ENCODE measurements at places on chromosomes 6 and 20.

GRCh38 chr6:37705239-37706051 is 7.8 kb upstream of the MDGA1 start:
- DNase-seq, result peak; percentile 62

GRCh38 chr20:37544386-37544785 is 16.7 kb upstream of the BLCAP start:
- DNase-seq, result no peak

DNA sequence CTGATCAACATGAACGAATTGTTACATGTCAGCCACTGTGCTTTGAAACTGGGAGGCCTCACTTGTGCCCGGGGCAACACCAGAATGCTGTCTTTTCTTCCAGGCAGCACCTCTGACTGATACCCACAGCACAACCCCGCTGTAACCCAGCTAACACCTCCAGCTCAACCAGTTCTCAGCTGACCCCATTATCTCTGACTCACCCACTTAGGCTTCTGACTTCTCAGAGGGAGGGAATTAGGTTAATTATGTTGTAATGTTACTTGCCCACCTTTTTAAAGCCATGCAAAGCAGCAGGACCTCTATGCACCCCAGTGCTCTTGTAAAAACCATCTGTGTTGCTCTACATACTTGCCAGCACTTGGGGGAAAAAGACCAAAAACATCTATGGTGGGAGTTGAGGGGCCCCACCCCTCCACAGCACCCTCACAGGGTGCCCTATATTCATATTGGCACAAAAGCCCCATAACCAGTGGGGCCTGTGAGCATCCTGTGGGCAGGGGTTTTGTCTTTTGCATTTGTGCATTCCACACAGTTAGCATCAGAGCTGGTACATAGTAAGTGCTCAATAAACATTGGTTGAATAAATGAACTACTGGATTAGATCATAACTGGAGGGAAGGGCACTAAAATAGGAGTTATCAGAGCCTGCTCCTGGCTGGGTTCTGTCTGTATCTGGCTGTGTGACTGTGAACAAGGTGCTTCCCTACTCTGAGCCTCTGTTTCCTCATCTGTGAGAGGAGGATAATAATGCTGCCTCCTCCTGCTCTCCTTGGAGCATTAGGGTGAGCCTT is 22.3 kb downstream of the BNIP5 start:
- DNase-seq, result no peak

GRCh38 chr6:52305411-52305810 is 20.9 kb upstream of the MCM3 start:
- no peak for DNase-seq

GRCh38 chr20:32139947-32140346 is 30.4 kb downstream of the TM9SF4 start:
- no peak for DNase-seq

DNA sequence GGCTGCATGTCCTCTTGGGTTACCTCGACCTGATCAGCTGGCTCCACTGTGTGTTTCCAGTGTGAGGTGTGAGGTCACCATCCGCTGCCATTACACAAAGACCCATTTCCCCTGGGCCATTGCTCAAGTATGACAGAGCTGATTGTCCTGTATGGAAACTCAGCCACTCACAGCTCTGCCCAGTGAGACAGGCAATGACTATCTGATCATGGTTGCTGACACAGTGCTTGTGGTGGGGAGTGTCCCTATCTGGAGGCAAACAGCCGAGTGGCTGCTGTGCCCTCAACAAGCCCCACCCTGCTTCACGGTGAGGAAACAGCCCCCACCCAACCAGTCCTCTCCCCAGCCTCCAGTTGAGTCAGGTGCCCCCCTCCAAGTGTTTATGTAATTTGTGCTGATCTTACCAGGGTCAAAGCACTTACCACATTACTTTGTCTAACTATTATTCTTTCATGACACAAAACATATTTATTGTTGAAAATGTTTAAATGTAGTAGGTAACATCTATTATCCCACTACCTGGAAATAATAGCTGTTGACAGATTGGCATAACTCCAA is 11.7 kb upstream of the MAPK13 start:
- DNase-seq, result no peak

- no peak for DNase-seq
Observed at GRCh38 chr6:137202078-137202477, 17.1 kb downstream of the IFNGR1 start.

- peak; percentile 66 for DNase-seq
Observed at GRCh38 chr20:34538671-34539123, 19.8 kb upstream of the MAP1LC3A start.

GRCh38 chr20:50198716-50199115 is 8.1 kb downstream of the CEBPB start:
- no peak for DNase-seq

DNA sequence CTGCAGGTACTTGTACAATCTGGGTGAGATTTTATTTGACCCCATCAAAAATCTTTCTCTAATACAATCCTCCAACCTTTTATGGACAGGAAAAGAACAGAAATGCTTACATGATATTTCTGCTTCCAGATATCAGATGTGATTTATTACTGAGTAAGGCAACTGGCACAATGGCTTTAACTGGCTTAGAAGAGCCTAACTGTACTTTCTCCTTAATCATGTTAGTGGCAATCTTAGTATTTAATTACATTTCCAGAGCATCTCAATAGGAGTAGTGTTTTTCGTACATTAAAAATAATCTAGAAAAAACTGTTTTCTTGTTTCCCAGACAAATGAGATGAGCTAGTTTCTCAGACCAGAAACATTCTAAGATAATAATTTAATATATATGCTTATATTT is 251.6 kb downstream of the KCNQ5 start:
- no peak for DNase-seq

GRCh38 chr20:4127344-4127743 is 112.0 kb upstream of the RNF24 start:
- DNase-seq, result no peak

GRCh38 chr20:58884966-58885365 is 32.5 kb downstream of the GNAS start:
- no peak for DNase-seq

DNA sequence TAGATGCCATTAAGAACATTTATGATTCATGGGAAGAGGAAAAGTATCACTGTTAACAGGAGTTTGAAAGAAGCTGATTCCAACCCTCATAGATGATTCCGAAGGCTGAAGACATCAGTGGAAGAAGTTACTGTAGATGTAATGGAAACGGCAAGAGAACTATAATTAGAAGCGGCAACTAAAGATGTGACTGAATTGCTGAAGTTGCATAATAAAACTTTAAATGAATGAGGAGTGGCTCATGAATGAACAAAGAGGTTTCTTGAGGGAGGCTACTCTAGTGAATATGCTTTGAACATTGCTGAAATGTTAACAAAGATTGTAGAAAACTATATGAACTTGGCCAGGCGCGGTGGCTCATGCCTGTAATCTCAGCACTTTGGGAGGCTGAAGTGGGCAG is 84.1 kb downstream of the PHIP start:
- DNase-seq, result no peak

DNA sequence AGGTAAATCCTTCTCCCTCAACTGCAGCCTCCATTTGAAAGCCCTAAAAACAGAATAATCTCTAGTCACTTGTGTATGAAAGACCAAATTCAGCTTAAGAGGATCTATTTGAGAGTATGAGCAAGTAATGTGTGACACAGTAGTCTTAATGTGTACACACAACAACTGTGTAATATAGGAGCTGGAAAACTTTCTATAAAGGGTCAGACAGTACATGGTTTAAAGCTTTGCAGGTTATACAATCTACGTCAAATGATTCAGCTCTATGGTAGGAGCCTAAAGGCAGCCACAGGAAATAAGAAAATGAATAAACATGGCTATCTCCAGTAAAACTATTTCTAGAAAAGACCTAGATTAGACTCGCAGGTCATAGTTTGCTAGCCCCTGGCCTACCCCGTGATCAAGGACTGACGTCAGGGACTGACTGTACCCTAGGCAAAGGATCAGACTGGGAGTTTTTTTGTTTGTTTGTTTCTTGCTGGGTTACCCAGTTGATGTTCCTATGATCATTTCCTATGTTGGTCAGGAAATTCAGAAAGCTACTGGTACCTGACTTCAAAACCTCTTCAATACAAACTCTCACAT is 39.7 kb downstream of the BTBD9 start:
- DNase-seq, result no peak

DNA sequence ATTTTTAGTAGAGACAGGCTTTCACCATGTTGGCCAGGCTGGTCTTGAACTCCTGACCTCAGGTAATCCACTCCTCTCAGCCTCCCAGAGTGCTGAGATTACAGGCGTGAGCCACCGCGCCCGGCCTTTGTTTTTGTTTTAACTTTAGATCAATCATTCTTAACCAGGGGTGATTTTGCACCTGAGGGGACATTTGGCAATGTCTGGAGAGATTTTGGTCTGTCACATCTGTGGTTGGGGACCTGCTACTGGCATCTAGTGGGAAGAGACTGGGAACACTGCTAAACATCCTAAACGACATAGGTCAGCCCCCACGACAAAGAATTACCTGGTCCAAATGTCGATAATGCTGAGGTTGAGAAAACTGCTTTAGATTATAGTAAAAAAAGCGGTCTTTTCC is 82.3 kb downstream of the C6orf52 start:
- no peak for DNase-seq

- no peak for DNase-seq
Observed at GRCh38 chr6:105034470-105034869, 77.6 kb downstream of the LIN28B start.

DNA sequence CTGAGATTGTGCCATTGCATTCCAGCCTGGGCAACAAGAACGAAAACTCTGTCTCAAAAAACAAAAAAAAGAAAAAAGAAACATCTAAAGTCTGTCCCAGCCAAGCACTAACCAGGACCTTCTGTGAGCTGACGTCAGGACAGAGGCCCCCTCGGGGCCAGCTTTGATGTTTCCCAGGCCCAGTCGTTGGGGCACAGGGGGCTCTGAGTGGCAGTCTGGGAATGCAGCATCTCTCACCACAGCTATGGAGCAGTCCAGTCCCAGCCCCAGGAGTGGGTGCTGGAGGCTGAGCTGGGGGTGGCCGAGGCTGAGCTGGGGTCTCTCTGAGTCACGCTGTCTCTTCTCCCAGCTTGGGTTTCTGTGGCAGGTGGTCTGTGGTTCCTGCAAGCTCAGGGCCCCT is 46.0 kb upstream of the SRF start:
- peak; percentile 45 for DNase-seq

GRCh38 chr6:91487696-91488392 is 901.0 kb upstream of the MAP3K7 start:
- no peak for DNase-seq

DNA sequence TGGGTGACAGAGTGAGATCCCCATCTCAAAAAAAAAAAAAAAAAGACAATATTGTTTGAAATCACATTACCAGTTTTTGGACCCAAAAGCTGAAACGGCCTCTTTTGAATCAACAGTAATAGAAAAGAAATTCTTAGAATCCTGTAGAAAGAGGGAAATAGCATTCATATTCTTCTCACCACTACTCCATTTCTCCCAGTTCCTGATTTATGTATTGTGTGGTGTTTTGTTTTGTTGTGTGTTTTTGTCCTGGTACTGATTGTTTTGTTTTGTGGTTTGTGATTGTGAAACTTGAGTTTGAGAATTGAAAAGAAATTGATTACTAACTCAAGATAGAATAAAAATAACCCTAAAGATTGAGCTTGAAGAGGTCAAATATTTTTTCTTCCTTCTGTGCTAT is 26.2 kb upstream of the EEF1A1 start:
- no peak for DNase-seq

GRCh38 chr6:125574604-125575003 is 174.8 kb upstream of the HEY2 start:
- DNase-seq, result no peak

DNA sequence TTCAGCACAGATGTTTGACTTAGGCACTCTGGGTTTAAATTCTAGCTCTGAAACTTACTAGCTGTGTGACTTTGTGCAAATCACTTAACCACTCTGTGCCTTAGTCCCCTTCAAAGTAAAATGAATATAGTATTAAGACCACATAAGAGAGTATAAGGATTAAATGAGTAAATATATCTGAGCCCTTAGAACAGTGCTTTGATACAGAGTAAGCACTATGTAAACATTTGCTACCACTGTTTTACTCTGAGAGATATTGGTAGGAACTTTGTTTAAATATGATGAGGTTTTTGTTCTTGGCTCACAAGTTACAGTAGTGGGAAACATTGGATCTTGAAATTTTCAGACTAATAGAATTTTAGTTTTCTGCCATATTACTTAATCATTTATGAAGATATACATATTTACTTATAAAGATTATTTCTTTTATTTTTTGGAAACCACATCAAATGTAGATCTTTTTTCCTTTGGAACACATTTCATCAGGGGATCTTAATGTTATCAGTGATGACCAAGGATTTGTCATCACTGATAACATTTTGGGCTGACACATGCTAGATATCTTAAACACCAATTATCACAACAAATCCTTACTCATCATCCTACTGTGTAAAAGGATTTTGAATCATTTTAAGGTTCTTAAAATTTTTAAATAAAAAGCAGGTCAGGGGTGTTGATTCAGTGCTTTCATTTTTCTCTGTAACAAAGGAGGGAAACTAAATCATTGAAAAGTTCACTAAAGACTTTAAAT is 226.2 kb downstream of the EYA4 start:
- no peak for DNase-seq

DNA sequence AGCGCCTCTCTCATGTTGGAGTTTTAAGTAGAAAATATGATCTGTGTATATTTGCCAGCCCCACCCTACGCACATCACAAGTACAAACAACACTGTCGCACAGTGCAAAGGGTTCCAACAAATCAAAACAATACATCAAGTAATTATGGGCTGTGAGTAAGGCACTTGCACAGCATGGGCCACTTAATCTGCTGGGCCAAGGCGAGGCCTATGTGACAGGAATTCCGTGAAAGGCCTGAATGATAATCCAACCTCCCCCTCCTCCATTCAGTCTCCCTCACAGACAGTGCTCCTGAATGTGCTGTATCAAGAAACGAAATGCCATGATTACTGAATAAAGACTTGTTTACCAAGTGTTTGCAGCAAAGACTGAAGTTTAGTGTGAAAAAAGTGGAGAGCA is 130.1 kb upstream of the SLC2A12 start:
- no peak for DNase-seq

GRCh38 chr6:148700047-148700715 is 46.6 kb upstream of the UST start:
- DNase-seq, result no peak

DNA sequence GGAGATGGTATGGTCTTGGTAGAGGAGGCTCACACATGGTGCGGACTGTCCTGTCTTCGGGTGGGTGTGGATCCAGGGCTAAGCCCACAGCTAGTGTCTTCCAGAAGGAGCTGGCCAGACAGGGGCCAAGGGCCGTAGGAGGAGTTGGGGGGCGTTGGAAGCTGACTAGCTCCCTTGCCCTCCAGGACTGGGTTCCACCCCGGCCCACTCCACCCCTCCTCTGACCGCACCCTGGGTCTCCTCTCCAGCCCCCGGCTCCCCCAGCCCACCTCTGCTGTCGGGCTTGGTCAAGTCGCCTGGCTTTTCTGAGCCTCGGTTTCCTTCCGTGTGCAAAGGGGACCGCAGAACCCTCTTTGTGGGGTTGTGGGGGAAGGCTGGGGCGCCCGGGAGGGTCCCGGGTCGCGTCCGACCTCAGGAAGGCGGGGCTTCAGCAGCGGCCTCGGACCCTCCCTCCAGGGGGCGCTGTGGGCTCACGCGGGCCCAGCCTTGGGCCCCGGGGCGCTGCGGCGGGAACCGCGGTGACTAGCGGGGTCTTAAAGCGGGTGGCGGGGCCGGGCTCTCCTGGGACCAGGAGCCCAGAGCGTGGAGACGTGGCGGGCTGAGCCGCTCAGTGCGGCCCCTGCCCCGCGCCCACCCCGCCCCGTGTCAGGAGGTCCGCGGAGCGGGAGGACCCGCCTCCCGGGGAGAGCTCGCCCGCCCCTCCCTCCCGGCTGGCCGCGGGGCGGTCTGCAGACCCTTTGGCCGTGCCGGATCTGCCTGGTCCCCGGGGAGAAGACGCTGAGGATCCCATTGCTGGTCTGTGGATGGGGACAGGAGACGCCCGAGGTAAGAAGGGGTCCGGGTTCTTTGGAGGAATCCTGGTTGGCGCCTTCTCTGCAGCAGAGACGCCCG is 5.4 kb downstream of the NPBWR2 start:
- peak; percentile 86 for DNase-seq

Data from urothelium cell line (cell line).